ENCODE measurements at places on chromosomes 1 and 21.

DNA sequence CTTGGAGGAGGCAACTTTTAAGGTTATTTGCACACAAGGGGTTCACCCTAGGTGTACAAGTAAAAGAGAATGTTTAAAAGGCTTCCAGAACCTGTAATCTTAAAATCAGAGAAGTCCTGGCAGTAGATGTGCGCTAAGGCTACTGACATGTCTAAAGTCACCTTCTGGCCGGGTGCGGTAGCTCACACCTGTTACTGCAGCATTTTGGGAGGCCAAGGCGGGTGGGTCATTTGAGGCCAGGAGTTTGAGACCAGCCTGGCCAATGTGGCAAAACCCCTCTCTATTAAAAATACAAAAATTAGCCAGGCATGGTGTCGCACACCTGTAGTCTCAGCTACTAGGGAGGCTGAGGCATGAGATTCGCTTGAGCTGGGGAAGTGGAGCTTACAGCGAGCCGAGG lies 20.3 kb upstream of the DEGS1 start:
- no peak for DNase-seq

- no peak for DNase-seq
Observed at GRCh38 chr1:205416322-205416721, 5.5 kb downstream of the LEMD1 start.

- no peak for DNase-seq
Observed at GRCh38 chr1:228706305-228706704, 29.0 kb upstream of the RHOU start.

DNA sequence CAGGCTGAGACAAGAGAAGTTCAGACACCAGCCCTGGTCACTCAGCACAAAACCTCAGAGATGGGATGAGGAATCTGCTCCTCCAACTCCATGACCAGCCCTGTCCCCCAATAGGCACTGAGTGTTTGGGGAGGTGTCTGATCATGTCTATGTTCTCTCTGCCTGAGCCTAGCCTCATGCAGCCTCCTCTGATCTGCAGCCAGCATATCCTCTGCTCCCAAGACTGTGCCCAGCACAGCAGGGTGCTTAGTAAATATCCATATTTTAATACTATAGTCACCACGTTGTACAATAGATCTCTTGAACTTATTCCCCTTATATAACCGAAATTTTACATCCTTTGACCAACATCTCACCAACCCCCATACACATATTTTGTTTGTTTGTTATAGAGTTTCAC lies 202.9 kb downstream of the MATN1 start:
- no peak for DNase-seq

GRCh38 chr1:173476197-173476664 lies 904 bp upstream of the PRDX6 start:
- peak; percentile 11 for DNase-seq

- DNase-seq, result peak; percentile 38
Observed at GRCh38 chr1:182784556-182785171, 4.9 kb upstream of the NPL start.

DNA sequence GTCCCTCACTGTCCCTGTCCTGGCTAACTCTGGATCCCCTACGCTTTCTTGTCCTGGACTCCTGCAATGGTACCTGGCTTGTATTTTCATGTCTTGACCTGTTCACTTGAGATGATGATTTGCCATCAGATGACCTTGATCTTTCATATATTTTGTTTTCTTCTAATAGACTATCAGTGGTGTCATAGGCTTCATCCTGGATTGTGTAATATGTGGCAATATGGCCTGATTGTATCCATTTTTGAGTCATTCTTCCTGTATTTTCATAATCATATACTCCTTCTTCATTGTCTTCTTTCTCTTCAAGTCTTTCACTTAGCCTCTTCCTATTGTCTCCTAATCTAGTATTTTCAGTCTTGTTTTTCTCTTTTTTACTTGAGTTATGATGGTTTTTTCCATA lies 11.1 kb downstream of the FLG start:
- no peak for DNase-seq

DNA sequence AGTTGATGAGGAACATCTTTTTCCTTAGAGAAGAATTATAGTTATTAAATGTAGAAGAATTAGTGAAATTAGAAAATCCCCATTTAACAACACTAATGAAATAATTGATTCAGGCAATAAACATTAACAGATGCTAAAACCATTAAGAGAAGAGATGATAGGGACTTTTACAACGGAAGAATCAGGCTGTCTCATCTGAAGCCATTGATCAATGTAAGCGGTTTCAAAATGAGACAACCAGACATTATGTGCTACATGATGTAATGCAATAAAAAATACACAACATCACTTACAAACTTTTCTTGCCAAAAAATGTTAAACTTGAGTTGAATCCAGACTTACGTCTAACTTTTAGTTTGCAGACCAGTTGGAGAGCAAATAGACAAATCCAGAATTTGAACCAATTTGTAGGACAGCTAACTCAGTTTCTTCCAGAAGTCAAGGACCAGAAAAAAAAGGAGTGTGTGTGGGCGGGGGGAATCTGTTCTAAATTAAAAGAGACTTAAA lies 165.4 kb upstream of the DPT start:
- no peak for DNase-seq
